Activated CD4-positive, alpha-beta T cell treated with anti-CD3 and anti-CD28 coated beads, Interleukin-2, amount 10 ng/mL, durations not matched to agents 7 days and 5 days (primary cell): ENCODE measurements at places on chromosomes 12 and 14. TPM values are rescaled to one million over a fixed set of nuclear protein-coding genes. Genes with fewer than 3 reads are reported as not detected.

Gene WIF1
- not detected for total RNA-seq

Gene RD3L
- total RNA-seq: not detected

Gene WASHC3
- 58.6 TPM for total RNA-seq

Gene MUCL1
- total RNA-seq: not detected

Gene ISM2
- total RNA-seq: not detected

Gene DBX2
- not detected for total RNA-seq

Gene NFE2
- total RNA-seq: not detected

Gene MIP
- total RNA-seq: not detected

Gene NRIP2
- not detected for total RNA-seq

Gene FAM90A1
- total RNA-seq: 0.15 TPM

Gene ACOT4
- 1.4 TPM for total RNA-seq

Gene DPPA3
- total RNA-seq: not detected

Gene MYL6
- total RNA-seq: 1,525 TPM

Gene NAP1L1
- total RNA-seq: 460 TPM

Gene HPD
- total RNA-seq: not detected

Gene CALM1
- total RNA-seq: 914 TPM

Gene TOMM20L
- not detected for total RNA-seq

Gene FAR2
- total RNA-seq: 24.6 TPM

Gene TRIM9
- 0.30 TPM for total RNA-seq

Gene ZNF891
- total RNA-seq: 3.1 TPM

Gene TSPAN19
- not detected for total RNA-seq

Gene LRRC9
- not detected for total RNA-seq

Gene KLHL33
- total RNA-seq: 0.17 TPM

Gene SLC38A4
- total RNA-seq: not detected

Gene RALGAPA1
- 32.5 TPM for total RNA-seq

Gene LRP1
- 0.94 TPM for total RNA-seq

Gene IL31
- not detected for total RNA-seq

Gene OTX2
- total RNA-seq: not detected

Gene SLC39A9
- total RNA-seq: 43.7 TPM
